ENCODE measurements at places on chromosomes 2 and 18. TPM values are rescaled to one million over a fixed set of nuclear protein-coding genes. Genes with fewer than 3 reads are reported as not detected.

Gene ACMSD
- not detected for total RNA-seq

GRCh38 chr2:26555246-26556133 lies 77.6 kb upstream of the OTOF start:
- DNase-seq, result peak; percentile 16
- H3K4me3 ChIP-seq, result no peak overlapping the region
- no peaks in the 10 kb centered on the region for H3K4me1 ChIP-seq
- no peaks in the 10 kb centered on the region for H3K36me3 ChIP-seq

- H3K4me3 ChIP-seq, result no peak overlapping the region
- no peak overlapping the region for H3K27ac ChIP-seq
- DNase-seq, result no peak
- no peaks in the 10 kb centered on the region for H3K36me3 ChIP-seq
- H3K27me3 ChIP-seq, result no peaks in the 10 kb centered on the region
Observed at GRCh38 chr2:157825885-157826284, 50.2 kb downstream of the ACVR1 start.

GRCh38 chr2:69916106-69916505 lies 1.2 kb downstream of the MXD1 start:
- DNase-seq, result no peak
- peak overlapping the region; percentile 87 for H3K4me3 ChIP-seq
- H3K36me3 ChIP-seq, result no peaks in the 10 kb centered on the region
- H3K27ac ChIP-seq, result no peak overlapping the region

DNA sequence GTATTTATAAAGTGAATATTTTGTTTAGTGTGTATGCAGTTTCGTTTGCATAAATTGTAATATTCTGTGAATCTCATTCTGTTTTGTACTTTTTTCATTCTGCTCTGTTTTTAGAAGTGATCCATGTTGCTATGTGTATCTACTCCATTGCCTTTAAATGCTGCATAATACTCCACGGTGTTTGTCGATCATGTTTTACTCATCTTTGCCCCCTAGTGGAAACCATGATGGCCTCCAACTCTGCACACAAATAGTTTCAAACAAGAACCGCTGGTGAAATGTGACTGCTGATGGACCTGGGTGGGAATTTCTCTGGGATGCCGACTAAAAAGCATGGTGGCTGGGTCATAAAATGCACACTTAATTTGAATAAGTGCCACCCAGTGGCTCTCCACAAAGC lies 32.0 kb upstream of the SKOR2 start:
- DNase-seq, result no peak
- H3K27ac ChIP-seq, result no peak overlapping the region
- H3K27me3 ChIP-seq, result no peaks in the 10 kb centered on the region
- H3K36me3 ChIP-seq, result no peaks in the 10 kb centered on the region
- H3K4me1 ChIP-seq, result no peaks in the 10 kb centered on the region

GRCh38 chr2:103738606-103739005 lies 976.8 kb downstream of the TMEM182 start:
- no peak for DNase-seq
- no peak overlapping the region for H3K4me3 ChIP-seq
- no peaks in the 10 kb centered on the region for H3K36me3 ChIP-seq
- peaks cover 2% of the 10 kb centered on the region for H3K27me3 ChIP-seq
- H3K27ac ChIP-seq, result no peak overlapping the region

Data from aorta (tissue), 5 donors.